ENCODE measurements at places on chromosomes 12 and 14.
A peak's percentile ranks its signal among the peaks of the same experiment; 100 is the strongest.

- no peak for DNase-seq
Measured at GRCh38 chr14:89242652-89243279, 174.3 kb downstream of the FOXN3 start.

GRCh38 chr12:84034871-84035270, 877.7 kb downstream of the SLC6A15 start:
- DNase-seq: no peak

DNA sequence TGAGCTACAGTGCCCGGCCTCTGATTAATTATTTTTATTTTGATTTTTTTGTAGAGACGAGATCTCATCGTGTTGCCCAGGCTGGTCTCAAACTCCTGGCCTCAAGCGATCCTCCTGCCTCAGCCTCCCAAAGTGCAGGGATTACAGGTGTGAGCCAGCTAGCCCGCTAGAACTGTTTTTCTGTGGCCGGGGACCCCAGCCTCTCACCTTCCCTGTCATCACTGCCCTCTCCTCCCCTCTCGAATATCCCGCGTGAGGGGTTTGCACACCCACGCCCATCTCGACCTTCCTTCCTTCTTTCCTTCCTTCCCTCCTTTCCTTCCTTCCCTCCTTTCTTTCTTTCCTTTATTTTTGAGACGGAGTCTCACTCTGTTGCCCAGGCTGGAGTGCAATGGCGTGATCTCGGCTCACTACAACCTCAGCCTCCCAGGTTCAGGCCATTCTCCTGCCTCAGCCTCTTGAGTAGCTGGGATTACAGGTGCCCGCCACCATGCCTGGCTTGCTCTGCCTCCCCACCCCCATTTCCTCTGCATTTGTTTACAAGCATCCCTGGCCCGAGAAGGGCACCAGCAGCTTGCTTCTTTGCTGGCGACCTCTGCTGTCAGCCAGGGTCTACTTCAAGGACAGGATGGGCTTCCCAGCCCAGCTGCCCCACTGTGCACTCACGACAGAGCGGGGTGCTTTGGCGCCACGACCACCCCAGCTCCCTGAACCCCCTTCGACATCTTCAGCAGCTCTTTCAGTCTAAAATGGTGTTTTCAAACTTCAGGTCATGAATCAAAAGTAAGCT, 4.3 kb upstream of the TRAF3 start:
- no peak for DNase-seq

- no peak for DNase-seq
Measured at GRCh38 chr14:103547941-103548462, 14.5 kb downstream of the BAG5 start.

GRCh38 chr14:91872517-91873470, 5.5 kb upstream of the TC2N start:
- DNase-seq: no peak

GRCh38 chr12:68972595-68972994, 39.6 kb upstream of the CPM start:
- no peak for DNase-seq

GRCh38 chr14:104634886-104635570, 30.5 kb upstream of the TMEM179 start:
- no peak for DNase-seq

GRCh38 chr12:47249719-47250357, 170.1 kb upstream of the AMIGO2 start:
- no peak for DNase-seq

DNA sequence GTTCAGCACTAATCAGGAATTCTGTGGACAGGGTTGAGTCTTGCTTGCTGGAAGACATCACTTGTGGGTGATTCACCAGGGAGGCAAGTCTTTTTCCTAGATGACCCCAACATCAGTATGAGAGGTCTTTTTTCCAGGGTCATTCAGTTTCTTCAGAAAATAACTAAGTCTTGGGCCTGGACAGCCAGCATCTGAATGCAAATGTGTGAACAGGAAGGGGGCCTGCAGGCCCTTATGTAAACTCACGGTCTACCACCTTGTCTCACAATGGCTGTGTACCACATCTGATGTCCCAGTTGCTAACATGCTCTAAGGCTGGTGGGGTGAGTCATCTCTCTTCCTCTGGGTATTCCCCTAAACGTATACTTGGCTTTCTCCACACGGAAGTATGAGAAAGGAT, 79.2 kb downstream of the HECTD4 start:
- peak; percentile 60 for DNase-seq

DNA sequence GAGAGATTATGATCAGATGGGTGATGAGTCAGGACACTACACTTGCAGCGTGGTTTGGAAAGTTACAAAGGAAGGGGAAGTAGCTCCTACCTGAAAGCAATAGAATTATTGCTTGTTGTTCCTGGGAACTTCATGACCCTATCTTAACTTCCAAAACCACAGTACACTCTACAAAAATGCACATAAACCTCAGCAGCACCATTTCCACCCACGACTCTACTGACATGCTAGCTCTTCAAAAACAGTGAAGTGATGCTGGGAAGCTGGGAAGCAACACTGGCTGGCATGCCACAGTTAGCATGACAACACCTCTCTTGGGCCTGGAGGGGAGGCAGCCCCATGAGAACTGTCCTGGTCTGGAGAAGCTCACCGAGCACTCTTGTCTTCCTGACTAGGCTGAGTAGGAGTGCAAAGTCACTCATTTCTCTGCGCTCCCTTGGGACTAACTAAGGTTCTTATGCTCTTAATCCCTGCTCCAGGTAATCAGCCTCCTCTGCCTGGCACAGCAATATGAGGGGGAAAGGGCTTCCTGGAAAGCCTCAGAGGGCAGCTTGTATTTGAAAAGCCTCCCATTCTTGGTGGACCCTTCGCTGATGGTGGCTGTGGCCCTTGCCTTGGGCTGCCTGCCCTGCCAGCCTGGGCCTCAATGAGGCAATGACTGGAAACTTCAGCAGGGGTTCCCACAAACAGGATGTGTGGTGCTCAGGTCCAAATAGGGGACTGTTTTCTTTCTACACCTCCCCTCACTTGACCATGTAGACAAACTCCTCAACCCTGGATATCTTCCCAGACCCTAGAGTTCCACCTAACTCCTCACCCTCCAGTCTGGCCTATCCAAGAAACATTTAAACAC, 1.2 kb downstream of the KRT3 start:
- no peak for DNase-seq

DNA sequence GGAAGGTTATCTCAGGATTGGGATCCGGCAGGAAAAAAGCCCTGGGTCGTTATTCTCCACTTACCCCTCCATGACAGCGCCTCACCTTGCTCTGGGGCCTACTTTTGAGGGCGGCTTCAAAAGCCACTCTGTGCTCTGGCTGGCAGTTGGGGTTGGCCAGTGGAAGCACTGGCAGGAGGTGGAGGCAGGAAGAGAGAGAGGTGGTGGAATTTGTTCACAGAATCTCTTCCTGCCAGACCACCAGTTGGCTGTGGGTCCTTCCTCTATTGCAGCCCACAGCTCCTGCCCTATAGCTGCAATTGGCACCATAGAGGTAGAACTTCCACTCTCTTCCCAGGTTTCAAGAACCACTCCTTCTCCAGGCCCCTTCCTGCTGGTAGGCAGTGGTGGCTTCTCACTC, 32.7 kb upstream of the SDR39U1 start:
- DNase-seq: no peak

GRCh38 chr14:61188978-61189808, 91.9 kb downstream of the TMEM30B start:
- no peak for DNase-seq

DNA sequence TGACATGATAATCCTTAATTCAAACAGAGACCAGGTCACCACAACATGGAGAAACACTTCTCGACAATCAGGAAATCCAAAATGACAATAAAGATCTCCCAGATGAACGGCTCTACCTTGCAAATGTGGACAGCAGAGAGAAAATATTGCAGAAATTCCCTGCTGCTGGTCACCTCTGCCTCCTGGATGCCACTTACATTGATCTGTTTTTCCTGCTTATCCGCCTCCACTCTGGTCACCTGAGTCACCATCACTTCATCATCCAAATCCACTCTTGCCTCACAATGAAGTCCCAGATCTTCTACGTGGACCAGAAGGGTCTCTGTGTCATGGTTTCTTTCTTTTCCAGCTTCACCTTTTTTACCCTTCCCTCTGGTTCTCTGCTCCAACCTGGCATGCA, 21.1 kb downstream of the TTC9 start:
- DNase-seq: no peak

- no peak for DNase-seq
Measured at GRCh38 chr14:101721111-101721510, 40.4 kb upstream of the PPP2R5C start.

- no peak for DNase-seq
Measured at GRCh38 chr14:34087571-34087970, 136.7 kb upstream of the EGLN3 start.

- no peak for DNase-seq
Measured at GRCh38 chr12:109948368-109948767, 47.8 kb downstream of the GIT2 start.

GRCh38 chr14:80213602-80214001, 2.3 kb upstream of the DIO2 start:
- no peak for DNase-seq

GRCh38 chr12:108712165-108712924, 19.0 kb downstream of the CORO1C start:
- DNase-seq: no peak

All from T1000 (cell line).